Activated CD4-positive, alpha-beta T cell treated with anti-CD3 and anti-CD28 coated beads for 4 hours (primary cell): ENCODE measurements at places on chromosomes 13 and 19.
A peak's percentile ranks its signal among the peaks of the same experiment; 100 is the strongest.

DNA sequence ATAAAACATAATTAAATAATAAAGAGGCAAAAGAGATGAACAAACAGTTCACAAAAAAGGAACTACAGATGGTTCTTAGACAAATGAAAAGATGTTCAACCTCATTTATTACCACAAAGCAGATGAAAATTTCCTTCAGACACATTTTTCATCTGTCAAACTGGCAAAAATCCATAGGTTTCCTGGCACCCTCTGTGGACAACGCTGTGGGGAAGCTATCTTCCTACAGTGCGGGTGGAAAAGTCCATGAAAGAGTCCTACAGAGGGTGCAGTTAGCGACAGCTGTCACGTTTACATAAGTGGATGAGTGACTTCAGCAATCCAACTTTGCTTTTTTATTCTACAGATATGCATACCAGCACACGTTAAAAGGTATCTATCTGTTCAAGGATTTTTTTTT is 30.3 kb upstream of the PDCD5 start:
- DNase-seq: no peak

DNA sequence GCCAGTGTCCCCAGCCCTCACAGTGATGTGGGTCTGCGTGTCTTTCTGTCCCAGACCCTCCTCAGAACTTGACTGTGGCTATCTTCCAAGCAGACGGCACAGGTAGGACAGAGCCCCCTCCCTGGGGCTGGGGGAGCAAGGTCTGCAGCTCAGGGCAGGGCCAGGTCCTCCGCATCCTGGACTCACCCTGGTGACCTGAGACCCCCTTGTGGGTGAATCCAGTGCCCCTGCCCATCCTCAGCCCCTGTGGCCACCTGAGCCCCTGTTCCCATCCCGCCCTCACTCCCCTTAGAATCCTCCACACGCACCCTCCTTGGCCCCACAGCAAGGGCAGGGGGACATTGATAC is 39.0 kb upstream of the CD33 start:
- no peak for DNase-seq

GRCh38 chr19:21256722-21257121 is 72.5 kb downstream of the ZNF708 start:
- DNase-seq: no peak

DNA sequence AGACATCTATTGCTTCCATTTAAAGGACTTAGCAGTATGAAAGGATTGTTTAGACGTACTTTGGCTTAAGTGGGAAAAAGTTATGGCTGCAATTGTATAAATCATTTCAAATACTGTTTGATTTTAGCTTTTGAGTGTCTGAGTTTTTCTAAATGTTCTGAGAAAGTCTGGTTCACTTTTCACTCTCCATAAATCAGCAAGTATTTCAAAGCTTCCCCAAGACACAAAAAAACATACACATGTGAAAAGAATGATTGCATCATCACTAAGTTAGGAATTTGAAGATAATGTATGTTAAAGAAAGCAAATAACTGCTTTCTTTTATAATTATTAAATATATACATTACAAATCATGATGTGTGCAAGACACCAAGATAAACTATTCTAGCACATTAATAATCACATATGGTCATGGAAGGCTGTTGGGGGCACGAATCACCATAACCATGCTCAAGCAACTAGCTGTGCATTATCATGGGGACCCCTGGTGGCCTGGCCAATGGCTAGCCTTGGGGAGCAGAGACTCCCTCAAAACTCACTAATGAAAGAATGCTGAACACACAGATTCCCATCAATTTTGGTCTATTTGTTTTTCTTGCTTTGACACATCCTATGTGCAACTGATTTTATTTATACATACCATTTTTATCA is 111.1 kb downstream of the MIPEP start:
- DNase-seq: no peak

DNA sequence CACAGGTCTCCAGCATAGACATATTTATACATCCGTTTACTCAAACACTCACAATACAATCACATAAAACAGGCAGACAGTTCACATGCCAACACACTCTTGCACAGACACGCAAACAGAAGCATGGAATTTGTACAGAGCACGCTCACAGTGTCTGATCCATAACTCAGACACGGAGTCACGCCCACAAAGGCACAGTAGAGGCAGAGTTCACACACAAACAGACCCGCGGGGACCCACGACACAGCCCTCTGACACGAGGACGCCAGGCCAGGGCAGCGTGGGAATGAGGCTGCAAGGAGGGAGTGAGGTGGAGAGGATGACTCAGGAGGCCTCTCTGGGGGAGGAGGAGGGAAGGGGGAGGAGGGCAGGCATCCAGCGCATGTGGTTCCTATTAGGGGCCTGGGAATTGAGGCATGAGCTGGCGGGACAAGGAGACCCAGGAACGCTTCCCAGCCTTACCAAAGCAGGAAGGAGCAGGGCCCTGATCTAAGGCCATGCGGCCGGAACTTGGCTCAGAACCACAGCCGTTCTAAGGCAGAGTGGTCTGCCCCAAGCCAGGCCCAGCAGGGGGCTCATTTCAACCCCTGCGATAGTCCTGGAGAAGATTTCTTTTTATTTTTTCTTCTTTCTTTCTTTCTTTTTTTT is 9.1 kb upstream of the OLFM2 start:
- no peak for DNase-seq

DNA sequence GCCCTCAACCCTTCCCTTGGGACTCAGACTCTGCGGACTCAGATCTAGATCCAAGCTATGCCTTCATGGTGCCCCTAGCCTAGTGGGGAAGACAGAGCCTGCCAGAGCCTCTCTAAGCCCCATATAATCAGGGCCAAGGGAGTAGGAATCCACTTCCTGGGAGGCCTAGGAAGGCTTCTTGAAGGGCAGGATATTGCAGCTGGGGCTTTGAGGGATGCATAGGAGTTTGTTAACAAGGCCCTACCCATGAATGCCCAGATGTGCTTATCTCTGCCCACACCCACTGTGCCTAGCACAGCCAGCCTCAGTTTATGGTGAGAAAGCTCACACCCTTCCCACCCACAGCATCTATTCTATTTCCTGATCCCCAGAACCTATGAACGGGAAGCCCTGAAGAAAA is 11.3 kb downstream of the APBA3 start:
- no peak for DNase-seq

DNA sequence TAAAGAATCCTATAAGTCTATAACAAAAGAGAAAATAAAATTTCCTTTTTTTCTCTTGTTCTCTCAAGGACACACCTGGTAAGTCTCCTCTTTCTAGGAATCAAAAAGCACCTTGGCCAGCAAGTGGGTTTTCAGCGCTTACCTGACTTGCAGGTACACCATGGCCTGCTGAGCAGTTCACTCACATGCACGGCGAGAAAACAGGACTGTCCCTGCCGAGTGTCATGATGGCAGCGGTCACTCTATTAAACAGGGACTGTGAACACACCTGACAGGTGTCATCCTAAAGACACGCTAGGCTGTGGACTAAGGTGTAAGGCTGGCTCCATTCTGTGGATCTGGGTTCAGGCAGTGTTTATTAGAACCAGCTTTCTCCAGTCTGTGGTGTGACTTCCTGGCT is 170.2 kb downstream of the TEX29 start:
- no peak for DNase-seq

GRCh38 chr13:111011899-111012298 is 97.0 kb upstream of the ANKRD10 start:
- no peak for DNase-seq

GRCh38 chr19:46546194-46546896 is 50.7 kb upstream of the PNMA8B start:
- DNase-seq: no peak

DNA sequence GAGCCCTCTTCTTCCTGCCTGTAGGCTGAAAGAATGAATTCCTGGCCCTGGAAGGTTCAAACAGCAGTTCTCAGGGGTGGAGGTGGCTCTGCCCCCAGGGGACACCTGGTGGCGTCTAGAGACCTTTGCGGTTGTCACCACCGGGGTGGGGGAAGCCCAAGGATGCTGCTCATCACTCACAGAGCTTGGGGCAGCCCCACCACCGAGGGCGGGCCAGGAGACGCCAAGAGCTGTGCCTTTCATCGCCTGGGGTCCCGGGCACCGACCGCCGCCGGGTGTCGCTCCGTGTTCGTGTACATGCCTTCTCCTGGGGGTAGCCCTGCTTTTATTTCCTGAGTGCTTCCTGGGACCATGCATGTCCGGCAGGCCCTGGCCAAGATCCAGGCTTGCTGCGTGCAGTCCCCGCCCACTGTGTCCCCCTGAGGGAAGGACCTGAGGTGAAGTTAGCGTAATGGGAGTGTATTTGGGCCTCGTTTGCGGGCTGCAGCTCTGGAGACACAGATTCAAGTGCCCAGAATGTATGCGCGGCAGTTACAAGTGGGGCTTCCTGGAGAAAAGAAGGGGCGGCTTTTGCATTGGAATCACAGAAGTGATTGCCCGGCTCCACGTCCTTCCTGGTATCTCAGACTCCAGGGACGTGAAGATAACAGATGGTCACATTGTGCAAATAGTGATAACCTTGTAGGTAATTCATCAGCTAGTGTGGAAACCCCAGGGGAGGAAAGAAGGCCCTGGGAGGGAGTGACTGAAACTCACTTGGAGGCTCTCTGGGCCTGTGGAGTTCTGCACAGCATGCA is 7.8 kb downstream of the DOT1L start:
- peak; percentile 81 for DNase-seq

DNA sequence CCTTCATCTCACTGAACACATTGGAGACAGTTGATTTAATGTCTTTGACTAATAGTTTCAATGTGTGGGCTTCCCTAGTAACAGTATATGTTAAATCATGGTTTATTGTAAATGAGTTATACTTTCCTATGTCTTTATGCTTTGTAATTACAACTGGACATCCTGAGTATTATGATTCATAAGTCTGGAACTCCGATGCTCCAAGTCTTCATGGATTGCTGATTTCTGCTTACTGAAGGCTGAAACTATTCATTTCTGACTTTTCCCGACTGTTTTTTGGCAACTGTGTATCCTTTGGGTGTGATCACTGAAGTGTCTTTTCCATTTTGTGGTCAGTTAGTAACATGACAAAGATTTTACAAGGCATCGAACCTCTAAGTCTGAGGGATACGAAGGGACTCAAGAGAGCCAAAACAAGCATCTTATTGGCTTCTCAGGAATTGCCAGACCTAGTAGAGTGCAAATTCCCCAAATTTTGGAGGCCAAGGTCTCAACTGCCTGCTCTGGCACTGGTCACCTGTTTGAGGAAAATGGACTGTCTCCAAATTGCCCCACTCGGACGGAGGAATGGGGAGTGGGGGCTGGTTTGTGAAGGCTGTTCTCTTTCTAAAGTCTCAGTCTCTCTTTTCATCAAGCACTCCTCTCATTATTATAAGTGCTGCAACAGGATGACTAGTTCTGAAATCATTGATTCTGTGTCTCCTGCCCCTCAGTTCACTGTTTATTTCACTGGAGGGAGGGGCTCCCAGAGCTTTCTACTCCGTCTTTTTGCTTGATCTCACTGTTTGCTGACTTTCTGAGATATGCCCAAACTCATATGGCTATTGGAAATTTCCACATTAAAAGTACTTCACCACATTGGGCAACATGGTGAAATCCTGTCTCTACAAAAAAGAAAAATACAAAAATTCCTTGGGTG is 20.2 kb upstream of the CD70 start:
- DNase-seq: no peak

GRCh38 chr13:83136660-83137059 is 745.6 kb downstream of the SLITRK1 start:
- no peak for DNase-seq

DNA sequence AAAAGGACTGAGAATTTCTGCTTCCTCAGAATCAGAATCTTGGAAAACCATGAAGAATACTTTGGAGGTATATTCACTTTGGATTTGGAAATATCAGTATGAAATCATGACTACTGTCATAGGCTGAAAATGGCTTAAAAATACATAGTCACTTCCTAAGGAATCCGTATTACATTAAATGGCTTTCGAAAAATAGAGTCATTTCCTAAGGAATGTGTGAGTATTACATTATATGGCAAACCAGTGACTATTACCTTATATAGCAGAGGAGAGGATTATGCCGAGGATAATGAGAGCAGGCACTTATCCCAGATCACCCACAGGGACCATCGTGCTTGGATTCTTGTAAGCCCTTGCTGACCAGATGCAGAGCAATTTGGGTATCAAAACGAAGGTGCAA is 1471.8 kb downstream of the EFNB2 start:
- no peak for DNase-seq

GRCh38 chr19:32053376-32053775 is 292.0 kb upstream of the ZNF507 start:
- no peak for DNase-seq

GRCh38 chr19:13765395-13766094 is 1.2 kb downstream of the MRI1 start:
- DNase-seq: no peak

- DNase-seq: no peak
These were observed 38.3 kb downstream of the NDFIP2 start for GRCh38 chr13:79519255-79519654.

GRCh38 chr19:18416778-18417249 is 2.4 kb upstream of the SSBP4 start:
- peak; percentile 67 for DNase-seq

GRCh38 chr13:67228031-67228430 is 2.1 kb downstream of the PCDH9 start:
- no peak for DNase-seq

DNA sequence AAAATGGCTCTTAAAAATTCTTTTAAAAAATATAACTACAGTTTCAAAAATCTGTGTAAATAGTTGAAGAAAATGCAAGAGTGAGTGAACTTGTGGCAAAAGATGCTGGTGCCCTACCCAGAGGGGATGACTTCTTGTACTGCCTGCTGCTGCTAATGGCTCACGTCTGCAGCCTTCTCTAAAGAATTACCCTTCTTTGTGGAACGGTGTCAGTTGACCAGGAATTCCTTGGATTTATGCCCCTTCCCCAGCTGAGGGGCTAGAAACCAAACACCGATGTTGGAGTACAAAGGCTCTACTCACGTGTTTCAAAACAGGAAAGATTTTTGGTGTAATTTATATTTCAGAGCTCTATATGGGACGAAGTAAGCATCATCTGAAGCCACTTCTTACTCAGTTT is 1582.8 kb downstream of the OLFM4 start:
- no peak for DNase-seq

DNA sequence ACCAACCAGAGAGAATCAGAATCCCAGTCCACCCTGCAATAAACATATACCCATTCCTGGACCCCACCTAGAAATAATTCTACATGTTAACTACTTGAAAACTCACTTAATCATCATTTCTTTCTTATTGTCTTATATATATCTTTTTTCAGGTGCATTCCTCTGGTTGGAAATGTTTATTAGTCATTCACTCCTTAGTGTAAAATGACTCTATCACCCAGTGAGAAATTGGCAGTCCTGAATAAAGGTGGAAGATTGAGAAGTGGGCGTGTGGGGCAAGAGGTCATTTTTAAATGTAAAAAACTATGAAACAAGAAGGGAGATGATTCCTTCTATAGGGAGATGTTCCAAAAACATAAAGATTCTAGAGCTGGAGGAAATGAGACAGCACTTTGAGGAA is 101.2 kb upstream of the MBNL2 start:
- DNase-seq: no peak

GRCh38 chr13:109666656-109667055 is 119.7 kb downstream of the IRS2 start:
- no peak for DNase-seq
